ENCODE measurements at places on chromosomes 2 and 18.

DNA sequence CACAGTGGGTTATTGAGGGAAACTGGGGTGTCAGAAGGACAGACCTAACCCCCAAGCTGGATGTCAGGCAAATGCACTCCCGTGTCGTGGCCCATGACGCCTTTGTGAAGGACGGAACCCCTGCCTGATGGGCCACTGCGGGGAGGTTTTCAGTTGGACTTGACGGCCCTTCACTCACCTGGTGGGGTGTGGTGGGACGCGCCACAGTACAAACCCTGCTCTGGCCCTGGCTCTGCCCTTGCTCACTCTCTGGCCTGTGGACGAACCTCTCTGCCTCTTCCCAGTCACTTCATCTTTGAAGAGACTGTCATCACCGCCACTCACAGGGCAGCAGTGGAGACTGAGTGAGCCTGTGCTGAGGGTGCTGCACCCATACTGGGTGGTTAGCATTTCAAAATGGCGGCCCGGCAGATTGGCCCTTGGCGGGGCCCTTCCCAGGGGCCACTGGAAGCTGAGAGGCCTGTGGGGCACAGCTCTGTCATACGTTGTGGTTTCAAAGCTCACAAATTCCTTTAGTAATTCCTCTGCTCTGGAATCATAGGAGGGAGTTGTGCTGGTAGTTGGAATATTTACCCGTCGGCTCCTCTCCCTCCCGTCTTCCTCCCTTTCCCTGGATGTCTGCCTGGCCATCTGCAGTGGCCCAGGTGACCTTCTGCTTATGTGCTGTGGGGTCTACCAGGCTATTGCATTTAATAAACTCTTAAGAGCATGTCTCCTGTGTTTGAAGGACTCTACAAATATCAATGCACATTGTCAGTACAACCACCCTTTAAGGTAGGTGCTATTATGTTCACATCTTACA, 200.6 kb downstream of the CTIF start:
- DNase-seq, result no peak

- no peak for DNase-seq
These were observed 32.1 kb downstream of the NAT8 start for GRCh38 chr2:73610111-73610510.

GRCh38 chr2:229596796-229597195, 117.6 kb downstream of the DNER start:
- DNase-seq, result no peak

- DNase-seq, result no peak
These were observed 4.3 kb downstream of the ERBB4 start for GRCh38 chr2:212534336-212534735.

DNA sequence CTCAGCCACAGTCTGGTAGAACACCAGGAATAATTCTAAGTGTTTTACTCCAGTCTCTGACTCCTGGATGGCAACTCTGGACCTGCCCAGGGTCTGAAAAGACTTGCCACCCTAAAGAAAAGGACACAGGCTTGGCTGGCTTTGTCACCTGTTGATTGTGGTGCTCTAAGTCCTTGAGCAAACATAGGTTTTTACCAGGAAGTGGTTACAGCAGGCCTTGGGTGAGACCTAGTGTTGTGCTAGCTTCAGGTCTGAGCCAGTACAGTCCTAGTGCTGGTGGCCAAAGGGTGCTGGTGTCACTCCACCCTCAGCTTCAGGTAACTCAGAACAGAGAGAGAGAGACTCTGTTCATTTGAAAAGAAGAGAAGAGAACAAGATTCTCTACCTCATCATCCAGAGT, 1239.4 kb upstream of the CRIM1 start:
- no peak for DNase-seq

- DNase-seq, result no peak
These were observed 34.8 kb downstream of the SNTG2 start for GRCh38 chr2:985317-985898.

- DNase-seq, result no peak
These were observed 44.3 kb downstream of the MOB4 start for GRCh38 chr2:197560146-197560665.

DNA sequence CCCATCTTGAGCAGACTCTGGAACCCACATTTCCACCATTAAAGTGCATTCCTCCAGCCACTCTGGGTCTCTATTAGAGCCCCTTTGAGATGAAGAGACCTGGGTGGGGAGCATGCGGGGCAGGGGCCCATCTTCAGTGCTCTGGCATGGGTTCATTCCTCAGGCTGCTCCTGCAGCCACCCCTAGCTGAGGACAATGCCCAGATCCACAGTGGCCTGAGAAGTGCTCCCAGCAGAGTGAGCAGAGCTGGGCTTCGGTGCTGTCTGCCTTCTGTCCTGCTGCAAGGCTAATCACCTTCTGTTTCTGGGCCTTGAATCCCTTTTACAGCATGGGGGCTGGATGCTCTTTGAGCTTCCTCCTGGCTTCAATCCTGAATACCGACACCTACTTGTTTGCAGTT, 169.8 kb downstream of the TRIM43 start:
- no peak for DNase-seq

DNA sequence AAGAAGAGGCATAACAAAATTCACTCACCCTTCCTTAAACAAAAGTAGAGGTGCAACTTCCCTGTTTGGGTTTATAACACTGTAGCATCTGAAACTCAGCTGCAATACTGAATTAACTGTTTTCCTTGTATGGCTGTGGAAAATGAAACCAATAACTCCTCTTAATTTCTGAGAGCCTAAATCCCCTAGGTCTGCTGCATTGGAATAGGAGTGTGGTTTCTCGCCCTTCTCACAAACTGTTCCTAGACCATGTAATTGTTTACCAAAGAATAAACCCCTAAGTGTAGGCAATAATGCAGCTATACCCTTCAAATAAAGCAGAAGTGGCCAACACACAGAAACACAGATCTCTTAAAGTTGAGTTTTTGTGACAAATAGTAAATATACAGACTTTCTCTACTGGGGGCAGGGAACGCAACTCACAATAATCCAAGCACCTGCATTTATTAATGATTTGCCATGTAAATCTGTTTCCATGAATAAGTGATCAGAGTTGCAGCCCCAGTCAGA, 52.0 kb downstream of the RASGRP3 start:
- DNase-seq, result no peak

DNA sequence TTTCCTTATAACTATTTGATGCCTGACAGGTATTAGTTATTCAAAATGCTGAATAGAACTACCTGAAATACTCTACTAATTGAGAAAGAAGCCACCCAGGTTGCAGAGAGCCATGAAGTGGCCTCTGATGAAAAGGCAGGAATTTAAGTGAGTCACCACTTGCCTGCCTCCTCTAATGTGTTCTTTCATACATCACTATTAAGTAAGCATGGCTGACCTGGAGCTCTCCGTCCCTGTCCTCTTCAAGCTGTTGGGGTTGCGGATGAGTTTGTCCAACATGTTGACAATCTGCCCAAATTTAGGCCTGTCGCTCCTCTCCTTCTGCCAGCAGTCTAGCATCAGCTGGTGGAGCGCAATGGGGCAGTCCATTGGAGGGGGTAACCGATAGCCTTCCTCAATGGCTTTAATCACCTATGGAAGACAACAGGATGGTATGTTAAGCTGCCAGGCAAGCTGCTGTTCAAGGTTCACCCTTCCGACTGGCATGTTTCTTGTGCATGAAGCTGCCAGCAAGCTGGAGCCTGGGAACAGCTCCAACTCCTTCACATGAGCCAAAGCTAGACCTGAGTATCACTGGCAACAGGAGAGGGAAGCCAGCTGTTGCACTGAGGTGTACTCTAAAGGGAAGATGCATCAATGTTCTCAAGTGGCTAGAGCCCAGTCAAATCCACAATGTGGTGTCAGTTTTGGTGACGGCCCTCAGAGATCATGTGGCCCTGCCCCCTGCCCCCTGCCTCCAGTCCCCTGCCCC, 142.2 kb downstream of the EPHA4 start:
- no peak for DNase-seq
